ENCODE measurements at places on chromosomes 3 and 15. TPM values are rescaled to one million over a fixed set of nuclear protein-coding genes. Genes with fewer than 3 reads are reported as not detected.

Gene SPTBN5
- 2.7 TPM for total RNA-seq

Gene CX3CR1
- 0.82 TPM for total RNA-seq

Gene FANCD2OS
- not detected for total RNA-seq

Gene LRIG1
- 137 TPM for total RNA-seq

Gene ALDH1A3
- 2.9 TPM for total RNA-seq

Gene CLDN16
- not detected for total RNA-seq

Gene FAM81A
- 2.9 TPM for total RNA-seq

Gene NOX5
- not detected for total RNA-seq

Gene FYCO1
- total RNA-seq, result 121 TPM

Gene LRRC31
- total RNA-seq, result not detected

Gene CCDC9B
- 155 TPM for total RNA-seq

Gene MRPS22
- total RNA-seq, result 87.7 TPM

Gene SLC28A1
- 0.91 TPM for total RNA-seq

Gene KCNMB3
- total RNA-seq, result 0.96 TPM

DNA sequence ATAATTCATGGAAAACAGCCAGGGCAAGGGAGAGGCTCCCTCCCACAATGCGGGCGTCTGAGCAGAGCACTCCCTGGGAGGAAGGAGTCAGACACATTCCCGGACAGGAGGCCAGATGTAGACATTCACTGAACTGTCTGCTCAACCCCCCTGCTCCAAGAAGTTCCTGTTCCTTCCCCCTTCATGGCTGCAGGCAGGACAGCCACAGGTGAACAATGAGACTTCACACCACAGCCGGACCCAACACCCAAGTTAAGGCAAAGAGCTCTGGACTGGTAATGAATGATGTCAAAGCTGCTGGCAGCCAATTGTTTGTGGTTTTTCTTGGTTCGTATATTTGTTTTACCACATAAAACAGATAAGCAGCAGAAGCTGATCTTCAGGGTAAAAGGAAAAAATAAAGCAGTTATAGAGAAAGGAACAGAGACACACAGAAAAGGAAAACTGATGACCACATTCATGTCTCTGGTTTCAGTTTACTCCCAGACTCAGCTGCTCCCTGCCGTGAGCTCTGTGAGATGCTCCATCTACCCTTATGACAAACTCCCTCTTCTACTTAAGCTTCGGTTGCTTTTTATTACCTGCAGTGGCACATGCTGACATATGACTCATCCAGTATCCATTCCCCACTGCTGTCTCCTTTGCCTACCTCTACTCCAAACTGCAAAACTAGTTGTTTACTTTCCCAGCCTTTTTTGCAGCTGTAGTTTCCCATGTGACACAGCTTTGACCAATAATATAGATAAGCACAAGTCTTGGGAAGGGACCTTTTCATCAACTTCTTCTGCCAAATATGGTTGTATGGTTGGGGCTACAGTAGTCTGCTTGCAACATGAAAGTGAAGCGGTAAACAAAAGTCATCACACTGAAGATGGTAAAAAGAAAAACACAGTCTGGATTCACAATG, 33.1 kb downstream of the DZIP1L start:
- peaks cover 58% of the 10 kb centered on the region for H3K36me3 ChIP-seq
- no peak for DNase-seq
- H3K27me3 ChIP-seq, result no peaks in the 10 kb centered on the region
- H3K4me3 ChIP-seq, result peak overlapping the region; percentile 21

DNA sequence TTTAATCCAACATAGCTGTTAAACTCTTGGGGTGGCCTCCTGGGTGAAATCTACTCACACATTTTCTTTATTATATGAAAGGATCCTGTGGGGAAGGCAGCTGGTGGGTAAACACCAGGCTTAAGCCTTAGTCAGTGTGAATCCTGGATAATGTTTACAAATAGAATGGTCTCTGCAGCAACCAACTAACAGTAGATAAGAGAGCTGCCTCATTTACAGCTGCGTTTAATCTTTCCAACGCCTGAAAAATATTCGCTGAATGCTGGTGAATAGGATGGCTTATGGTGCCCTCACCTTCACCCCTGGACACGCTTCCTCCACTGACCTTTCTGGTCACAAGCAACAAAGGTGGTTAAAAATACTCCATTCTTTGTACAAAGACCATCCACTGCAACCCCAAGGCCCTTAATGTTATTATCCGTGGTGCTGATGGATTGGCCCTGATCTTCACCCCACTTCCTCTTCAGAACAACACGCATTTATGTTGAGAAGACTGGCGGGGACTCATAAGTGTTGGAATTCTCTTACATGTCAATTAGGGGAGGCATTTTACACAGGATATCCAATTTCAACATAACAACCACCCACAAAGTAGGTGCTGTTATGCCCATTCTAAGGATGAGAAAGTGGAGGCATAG, 120.0 kb upstream of the FRMD4B start:
- peak overlapping the region; percentile 77 for H3K27ac ChIP-seq
- peaks cover 39% of the 10 kb centered on the region for H3K4me1 ChIP-seq
- no peaks in the 10 kb centered on the region for H3K36me3 ChIP-seq
- DNase-seq, result no peak
- no peak overlapping the region for H3K4me3 ChIP-seq

DNA sequence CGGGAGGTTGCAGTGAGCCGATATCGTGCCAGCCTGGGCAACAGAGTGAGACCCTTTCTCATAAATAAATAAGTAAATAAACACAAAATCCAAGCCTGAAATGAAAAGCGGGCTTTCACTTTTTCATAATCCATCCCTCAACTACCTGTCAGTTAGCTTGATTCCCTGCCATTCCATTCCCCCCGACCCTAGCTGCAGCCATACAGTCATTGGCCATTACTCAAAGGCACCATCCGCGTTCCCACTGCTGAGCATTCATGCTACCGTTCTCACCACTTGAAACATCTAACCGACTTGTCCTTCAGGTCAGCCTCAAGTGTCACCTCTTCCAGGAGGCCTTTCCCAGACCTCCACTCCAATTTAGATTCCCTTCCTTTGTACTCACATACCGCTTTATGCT, 1.1 kb upstream of the PARL start:
- H3K27ac ChIP-seq, result no peak overlapping the region
- no peak overlapping the region for H3K4me3 ChIP-seq
- H3K4me1 ChIP-seq, result peaks cover 40% of the 10 kb centered on the region
- no peaks in the 10 kb centered on the region for H3K36me3 ChIP-seq
- peaks cover under 1% of the 10 kb centered on the region for H3K27me3 ChIP-seq

DNA sequence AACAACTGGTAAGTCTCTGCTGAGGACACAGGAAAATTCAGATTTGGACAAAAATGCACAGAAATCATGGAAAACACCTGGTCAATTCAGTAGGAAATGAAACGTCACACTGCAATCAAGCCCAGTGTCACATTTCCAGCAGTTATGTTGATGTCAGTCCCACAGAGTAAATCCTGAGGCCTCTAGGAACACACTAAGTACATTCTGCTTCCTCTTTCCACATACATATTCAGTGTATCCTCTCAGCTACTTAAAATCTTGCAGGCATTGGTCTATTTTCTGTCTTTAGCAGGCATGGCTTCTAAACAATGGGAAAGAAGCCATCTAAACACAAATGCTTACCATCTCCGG, 207.8 kb downstream of the PLCL2 start:
- H3K4me3 ChIP-seq, result no peak overlapping the region
- peak overlapping the region; percentile 1 for H3K27ac ChIP-seq
- H3K4me1 ChIP-seq, result peaks cover 58% of the 10 kb centered on the region
- H3K36me3 ChIP-seq, result peaks cover 3% of the 10 kb centered on the region

DNA sequence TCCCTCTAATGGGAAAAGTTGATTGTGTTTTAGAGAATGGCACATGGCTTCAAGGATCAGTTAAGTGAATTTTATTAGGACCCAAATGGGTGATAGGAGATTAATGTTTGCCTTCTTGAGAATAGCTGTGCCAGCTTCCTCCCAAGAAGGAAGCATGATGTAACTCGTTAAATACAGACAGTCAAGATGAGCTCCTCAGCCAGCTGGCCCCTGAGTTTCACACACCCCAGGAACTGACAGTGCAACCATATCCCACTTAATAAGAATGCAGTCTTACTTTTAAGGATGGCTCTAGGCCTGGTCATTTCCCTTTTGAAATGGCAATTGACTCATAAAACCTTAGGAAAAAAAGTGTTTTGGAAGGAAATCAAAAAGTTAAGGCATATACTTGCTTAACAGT, 472.8 kb upstream of the KCNMB2 start:
- H3K27ac ChIP-seq, result no peak overlapping the region
- no peaks in the 10 kb centered on the region for H3K36me3 ChIP-seq
- no peaks in the 10 kb centered on the region for H3K27me3 ChIP-seq
- peaks cover 29% of the 10 kb centered on the region for H3K4me1 ChIP-seq

DNA sequence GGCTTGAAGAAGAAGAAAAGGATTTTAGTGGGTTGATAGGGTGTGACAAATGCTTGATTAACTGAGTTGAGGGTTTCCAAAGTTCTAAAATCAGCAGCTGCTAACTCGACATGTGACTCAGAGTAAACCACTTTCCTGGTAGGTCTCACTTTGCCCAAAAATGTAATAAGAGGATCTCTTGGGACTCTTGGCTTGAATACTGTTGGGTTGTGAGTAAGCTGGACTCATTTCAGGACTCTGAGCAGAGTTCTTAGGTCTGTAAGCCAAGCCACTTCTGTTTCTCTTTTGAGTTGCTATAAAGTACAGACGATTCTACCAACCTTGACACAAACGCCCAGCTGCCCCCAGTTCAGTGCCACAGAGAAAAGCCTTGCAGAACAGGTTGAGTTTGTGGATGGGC, 241.1 kb downstream of the ZNF621 start:
- H3K4me1 ChIP-seq, result peaks cover 19% of the 10 kb centered on the region
- H3K27me3 ChIP-seq, result no peaks in the 10 kb centered on the region
- DNase-seq, result no peak
- H3K36me3 ChIP-seq, result no peaks in the 10 kb centered on the region
- no peak overlapping the region for H3K4me3 ChIP-seq

DNA sequence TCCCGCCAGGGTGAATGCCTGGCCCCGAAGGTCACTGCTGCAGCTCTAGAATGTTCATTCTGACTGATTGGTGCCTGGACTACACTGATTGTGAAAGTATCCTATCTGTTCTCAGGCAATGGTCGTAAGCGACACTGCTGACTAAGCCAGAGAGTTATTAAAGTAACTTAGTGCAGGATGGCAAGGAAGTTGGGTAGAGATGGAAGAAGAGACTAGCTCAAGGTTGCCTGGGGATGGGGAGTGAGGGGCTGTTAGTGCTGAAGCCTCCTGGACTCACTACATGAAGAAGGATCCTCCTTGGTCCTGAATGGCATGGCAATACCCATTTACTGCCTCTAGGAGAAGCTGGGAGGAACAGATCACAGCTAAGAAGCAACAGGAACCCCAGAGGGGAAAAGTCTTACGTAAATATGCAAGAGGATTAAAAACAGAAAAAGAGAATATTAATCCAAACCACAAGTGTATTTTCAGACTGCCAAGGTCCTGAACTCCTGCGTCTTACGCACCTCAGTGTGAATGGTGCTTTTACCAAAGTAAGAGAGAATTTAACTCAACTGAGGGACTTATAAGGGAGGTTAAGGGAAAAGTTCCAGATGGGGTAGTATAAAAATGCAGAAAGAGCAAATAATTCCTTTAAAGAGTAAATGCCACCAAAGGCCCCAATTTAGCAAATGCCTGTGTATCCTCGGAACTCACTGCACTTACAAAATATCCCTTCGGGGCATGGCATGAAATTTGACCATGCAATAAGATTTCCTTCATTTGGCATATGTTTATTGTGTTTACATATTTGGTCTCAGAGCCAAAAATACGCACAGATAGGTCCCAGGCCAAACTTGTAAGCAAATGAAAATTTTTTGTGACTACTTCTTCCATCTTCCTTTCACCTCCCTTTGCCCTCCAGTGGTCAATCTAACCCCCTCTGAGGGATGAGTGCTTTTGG, 64.0 kb upstream of the DGKG start:
- H3K27me3 ChIP-seq, result no peaks in the 10 kb centered on the region
- no peak overlapping the region for H3K4me3 ChIP-seq
- H3K4me1 ChIP-seq, result peaks cover 33% of the 10 kb centered on the region
- peak overlapping the region; percentile 80 for H3K27ac ChIP-seq

DNA sequence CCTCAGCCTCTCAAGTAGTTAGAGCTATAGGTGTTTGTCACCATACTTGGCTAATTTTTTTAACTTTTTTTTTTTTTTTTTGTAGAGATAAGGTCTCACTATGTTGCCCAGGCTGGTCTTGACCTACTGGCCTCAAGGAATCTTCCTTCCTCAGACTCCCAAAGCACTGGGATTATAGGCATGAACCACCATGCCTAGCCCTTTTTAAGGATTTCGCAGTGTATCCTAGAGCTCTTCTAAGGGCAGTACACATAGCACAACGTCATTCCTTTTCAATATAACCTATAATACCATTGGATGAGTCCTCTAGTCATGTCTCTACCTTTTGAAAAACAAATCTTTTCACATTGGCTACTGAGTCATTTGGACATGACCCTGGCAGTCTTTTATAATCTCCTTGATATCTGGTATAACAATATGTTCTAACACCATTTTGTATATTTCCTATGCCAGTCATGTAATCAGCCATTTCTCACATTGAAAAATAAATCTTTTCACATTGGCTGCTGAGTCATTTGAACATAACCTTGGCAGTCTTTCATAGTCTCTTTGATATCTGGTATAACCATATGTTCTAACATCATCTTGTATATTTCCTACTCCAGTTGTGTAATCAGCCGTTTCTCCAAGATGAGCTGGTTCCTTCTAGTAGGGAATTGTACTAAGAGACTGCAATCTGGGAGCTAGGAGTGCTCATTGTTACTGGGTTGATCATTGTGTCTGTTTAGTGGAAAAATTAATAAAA, 944.7 kb downstream of the MCTP2 start:
- peaks cover 3% of the 10 kb centered on the region for H3K4me1 ChIP-seq
- DNase-seq, result no peak
- H3K27me3 ChIP-seq, result no peaks in the 10 kb centered on the region
- H3K4me3 ChIP-seq, result no peak overlapping the region
- H3K36me3 ChIP-seq, result no peaks in the 10 kb centered on the region

DNA sequence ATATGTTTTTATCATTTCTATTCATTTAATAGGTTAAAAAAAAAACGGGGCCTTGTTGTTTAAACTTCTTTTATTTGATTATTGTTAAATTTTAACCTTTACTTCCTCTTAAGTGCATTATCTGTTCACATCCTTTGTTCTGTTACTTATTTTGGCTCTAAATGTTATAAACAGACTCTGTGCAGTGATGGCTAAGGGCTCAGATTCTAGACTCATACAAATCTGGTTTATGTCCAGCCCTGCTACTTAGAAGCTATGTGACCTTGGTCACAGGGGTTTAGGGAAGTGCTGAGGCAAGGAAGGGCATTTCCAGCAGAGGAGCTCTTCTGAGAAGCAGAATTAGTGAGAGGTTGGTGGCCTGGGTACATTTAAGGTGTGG, 55.3 kb upstream of the VILL start:
- H3K27ac ChIP-seq, result peak overlapping the region; percentile 74
- H3K36me3 ChIP-seq, result no peaks in the 10 kb centered on the region
- H3K4me1 ChIP-seq, result peaks cover 46% of the 10 kb centered on the region

- H3K27ac ChIP-seq, result peak overlapping the region; percentile 94
- H3K4me1 ChIP-seq, result peaks cover 92% of the 10 kb centered on the region
- H3K4me3 ChIP-seq, result no peak overlapping the region
These were observed 8.9 kb downstream of the XIRP1 start for GRCh38 chr3:39183211-39184080.

DNA sequence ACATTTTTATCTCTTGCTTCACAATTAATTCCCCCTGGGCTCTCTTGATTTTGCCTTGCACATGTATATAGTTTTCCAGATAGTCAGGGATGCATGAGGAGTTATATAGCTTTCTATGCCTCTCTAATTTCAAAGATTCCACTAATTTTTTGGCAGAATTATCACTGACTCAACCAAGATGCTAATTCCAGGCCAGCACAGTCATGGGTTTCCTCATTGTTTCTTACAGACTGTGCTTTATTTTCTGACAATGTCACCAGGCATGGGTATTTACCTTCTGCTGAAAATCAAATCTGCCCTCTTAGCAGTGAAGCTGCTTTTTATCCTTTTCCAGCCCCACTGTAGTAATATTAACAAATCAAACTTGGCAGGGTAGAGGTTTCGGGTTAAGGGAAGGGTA, 1520.6 kb upstream of the CADM2 start:
- no peak overlapping the region for H3K4me3 ChIP-seq
- no peaks in the 10 kb centered on the region for H3K27me3 ChIP-seq
- no peak for DNase-seq
- no peak overlapping the region for H3K27ac ChIP-seq
- H3K4me1 ChIP-seq, result no peaks in the 10 kb centered on the region
